Cerebellar nuclear complex (tissue), 1 donor: ENCODE measurements at places on chromosomes 4 and X.

GRCh38 chr4:175377203-175377602 lies 434.9 kb downstream of the GPM6A start:
- DNase-seq = no peak

- DNase-seq = no peak
These were observed 240.4 kb upstream of the BMP3 start for GRCh38 chr4:80790152-80790551.

DNA sequence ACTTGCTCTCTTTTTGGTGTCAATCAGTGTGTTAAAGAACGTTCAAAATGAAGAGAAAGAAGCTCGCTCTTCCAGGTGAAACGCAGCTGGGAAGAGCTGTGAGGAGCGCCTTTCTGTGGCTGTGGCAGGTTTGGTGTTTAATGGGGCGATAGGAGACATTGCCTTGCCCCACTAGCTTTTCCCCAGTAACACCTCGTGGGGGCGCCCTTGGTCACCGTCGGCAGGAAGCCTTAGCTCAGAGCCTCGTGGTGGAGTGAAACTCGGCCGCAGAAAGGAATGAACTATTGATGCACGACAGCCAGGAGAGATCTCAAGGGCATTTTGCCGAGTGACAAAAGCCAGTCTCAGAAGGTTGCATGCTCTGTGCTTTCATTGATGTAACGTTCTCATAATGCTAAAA lies 65.1 kb downstream of the GPR143 start:
- DNase-seq = no peak

DNA sequence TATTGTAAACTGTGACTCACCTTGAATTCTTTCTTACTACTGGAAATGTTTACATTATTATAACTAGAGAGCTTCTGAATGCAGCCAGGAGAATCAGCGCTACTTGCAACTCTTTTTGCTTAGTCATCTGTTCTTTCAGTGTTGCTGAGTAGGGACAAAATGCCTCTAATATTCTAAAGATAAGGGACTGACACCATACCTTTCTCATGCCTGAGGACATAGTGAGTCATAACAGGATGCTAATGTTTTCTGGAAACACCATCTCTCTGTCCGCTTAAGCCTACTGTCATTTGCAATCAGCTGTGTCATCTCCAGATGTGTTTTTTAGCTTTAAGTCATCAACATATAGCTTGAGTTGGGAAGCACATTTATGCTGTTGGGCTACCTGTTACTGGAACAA lies 108.3 kb downstream of the QRFPR start:
- no peak for DNase-seq

DNA sequence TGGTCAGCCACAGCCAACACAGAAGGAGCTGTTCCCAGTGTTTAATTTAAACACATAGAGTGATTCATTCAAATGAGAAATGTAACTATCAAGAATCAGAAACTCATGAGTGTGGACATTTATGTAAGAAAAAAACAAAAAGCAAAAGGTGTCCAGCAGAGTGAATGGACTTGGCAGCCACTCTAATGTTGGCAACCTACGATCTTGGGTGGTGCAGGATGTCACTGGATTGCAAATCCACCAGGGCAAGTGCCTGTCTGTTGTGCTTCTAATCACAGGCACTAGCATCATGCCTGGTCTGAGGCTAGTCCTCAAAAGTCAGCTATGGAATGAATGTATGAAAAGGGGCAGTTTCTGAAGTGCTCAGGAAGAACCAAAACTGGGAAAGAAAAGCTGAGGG lies 277.7 kb upstream of the CLNK start:
- DNase-seq = peak; percentile 8

GRCh38 chr4:145308598-145308997 lies 128.2 kb upstream of the OTUD4 start:
- DNase-seq = no peak

- peak; percentile 52 for DNase-seq
These were observed 62.3 kb upstream of the RELL1 start for GRCh38 chr4:37748485-37748884.

DNA sequence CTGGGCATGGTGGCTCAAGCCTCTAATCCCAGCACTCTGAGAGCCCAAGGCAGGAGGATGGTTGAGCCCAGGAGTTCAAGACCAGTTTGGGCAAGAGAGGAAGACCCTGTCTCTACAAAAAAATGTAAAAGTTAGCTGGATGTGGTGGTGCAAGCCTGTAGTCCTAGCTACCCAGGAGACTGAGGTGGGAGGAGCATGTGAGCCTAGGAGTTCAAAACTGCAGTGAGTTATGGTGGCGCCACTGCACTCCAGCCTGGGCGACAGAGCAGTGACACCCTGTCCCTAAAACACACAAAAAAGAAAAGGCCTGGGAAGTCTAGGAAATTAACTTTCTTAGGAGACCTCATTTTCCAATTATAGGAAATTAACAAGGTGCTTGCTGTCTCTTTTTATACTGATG lies 76.8 kb downstream of the JAKMIP1 start:
- no peak for DNase-seq

DNA sequence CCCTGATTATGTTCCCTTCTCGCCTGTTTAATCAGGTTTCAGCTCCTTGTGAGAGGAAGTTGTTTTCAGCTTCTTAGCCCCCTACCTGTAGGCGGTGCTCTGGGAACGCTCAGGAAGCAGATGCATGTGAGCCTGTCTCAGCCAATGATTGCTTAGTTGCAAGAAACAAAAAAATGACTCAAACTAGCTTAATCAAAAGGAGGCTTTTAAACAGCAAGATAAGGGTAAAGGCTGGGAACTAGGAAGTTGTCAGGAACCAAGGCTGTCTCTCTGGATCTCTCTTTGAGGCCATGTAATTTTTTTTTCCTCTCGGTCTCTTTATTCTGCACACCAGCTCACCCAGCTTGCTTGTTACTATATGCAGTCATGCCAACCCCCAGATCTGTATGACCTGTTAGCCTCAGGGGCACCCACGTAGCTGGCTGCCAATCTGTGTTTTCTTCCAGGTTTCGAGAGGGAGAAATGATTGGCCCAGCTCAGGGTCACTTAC lies 109.1 kb downstream of the PTTG2 start:
- DNase-seq = no peak

DNA sequence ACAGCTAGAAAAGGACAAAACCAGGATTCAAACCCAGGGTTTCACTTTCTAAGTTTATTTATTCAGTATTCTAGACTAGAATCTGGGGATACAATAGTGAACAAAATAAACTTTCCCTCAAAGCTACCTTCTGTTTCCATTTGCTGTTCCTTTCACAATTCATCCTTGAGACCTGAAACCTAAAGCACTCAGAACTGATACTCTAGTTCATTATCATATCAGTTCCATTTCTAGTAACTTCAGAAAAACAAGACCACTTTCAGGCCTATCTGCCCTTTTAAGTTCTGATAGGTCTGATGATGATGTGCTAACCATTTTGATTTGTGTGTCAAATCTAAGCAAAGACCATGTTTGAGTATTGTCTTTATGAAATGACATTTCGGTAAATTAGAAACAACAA lies 7.8 kb upstream of the XK start:
- no peak for DNase-seq

GRCh38 chrX:82775426-82775825 lies 732.7 kb upstream of the POU3F4 start:
- no peak for DNase-seq

GRCh38 chr4:104531390-104531789 lies 36.7 kb upstream of the CXXC4 start:
- no peak for DNase-seq

DNA sequence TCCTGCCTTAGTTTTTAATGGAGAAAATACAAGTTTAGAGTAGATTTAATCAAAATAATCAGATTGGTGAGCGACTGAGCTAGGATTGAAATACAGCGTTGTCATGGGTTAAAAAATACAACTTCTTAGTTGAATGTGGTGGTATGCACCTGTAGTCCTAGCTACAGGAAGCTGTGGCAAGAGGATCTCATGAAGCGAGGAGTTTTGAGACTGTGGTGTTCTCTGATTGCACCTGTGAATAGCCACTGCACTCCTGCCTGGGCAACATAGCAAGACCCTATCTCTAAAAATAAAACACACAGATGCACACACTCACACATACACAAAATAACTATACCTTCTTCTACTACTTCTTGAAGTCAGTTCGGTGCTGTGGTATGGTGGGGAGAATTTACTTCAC lies 19.8 kb upstream of the GBA3 start:
- no peak for DNase-seq

DNA sequence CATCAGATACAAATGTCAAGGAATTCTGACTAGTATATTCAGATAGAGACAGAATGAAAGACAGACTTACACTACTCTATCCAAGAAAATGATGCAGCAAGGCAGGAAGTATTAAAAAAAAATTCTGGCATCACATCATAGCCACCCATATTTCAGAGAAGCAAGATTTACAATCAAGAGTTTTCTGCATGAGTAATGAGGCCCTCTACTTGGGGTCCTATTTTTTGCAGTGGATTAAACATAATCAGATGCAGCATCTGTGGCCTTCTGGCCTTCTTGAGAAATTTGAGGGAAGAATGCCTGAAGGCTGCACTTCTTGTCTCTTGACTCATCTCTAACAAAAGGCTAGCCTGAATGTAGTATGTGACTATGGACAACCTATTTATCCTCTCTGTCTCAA lies 48.2 kb upstream of the SLIT2 start:
- DNase-seq = no peak

- DNase-seq = no peak
These were observed 783.5 kb downstream of the STPG2 start for GRCh38 chr4:97359826-97360225.

GRCh38 chrX:54087661-54088060 lies 43.4 kb upstream of the PHF8 start:
- DNase-seq = no peak

GRCh38 chr4:101790521-101791181 lies at the start of gene BANK1:
Gene BANK1 (plus strand): TSS chr4:101790730. CDS start chr4:101790881, 151 bp downstream.
- DNase-seq = no peak

DNA sequence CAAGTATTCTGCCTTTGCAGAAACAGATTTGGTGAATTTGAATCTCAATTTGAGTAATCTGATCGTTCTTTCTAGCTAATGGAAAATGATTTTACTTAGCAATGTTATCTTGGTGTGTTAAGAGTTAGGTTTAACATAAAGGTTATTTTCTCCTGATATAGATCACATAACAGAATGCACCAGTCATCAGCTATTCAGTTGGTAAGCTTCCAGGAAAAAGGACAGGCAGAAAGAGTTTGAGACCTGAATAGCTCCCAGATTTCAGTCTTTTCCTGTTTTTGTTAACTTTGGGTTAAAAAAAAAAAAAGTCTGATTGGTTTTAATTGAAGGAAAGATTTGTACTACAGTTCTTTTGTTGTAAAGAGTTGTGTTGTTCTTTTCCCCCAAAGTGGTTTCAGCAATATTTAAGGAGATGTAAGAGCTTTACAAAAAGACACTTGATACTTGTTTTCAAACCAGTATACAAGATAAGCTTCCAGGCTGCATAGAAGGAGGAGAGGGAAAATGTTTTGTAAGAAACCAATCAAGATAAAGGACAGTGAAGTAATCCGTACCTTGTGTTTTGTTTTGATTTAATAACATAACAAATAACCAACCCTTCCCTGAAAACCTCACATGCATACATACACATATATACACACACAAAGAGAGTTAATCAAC lies 15.3 kb downstream of the PLP1 start:
- DNase-seq = no peak

GRCh38 chr4:89549907-89550306 lies 242.3 kb upstream of the GPRIN3 start:
- no peak for DNase-seq

- no peak for DNase-seq
These were observed 8.0 kb upstream of the KCNE5 start for GRCh38 chrX:109632906-109633504.

- no peak for DNase-seq
These were observed 61.6 kb upstream of the BTC start for GRCh38 chr4:74855879-74856278.

- no peak for DNase-seq
These were observed 226.0 kb upstream of the FTHL17 start for GRCh38 chrX:31297881-31298280.

GRCh38 chrX:44306356-44306755 lies 37.1 kb downstream of the EFHC2 start:
- DNase-seq = no peak
